Vagina (tissue), 2 donors: ENCODE measurements at places on chromosomes 7 and 10. TPM values are rescaled to one million over a fixed set of nuclear protein-coding genes. Genes with fewer than 3 reads are reported as not detected.
A peak's percentile ranks its signal among the peaks of the same experiment; 100 is the strongest.

DNA sequence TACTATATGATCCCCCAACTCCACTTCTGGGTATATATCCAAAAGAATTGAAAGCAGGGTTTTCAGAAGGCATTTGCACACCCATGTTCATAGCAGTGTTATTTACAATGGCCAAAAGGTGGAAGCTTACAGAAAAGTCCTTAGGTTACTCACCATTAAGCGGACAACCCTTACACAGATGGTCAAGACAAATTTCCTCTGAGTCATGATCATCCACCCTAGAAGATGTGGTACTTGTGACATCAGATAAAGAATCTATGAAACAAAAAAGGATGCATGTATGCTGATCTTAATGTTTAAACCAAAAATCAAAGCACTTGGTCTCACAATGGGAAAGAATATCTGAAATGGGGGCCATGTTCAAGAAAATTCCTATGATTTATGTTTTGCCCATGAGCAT is 31.1 kb downstream of the ZC3HAV1 start:
- peaks cover 2% of the 10 kb centered on the region for H3K36me3 ChIP-seq
- peaks cover 14% of the 10 kb centered on the region for H3K4me1 ChIP-seq
- no peak for DNase-seq
- no peaks in the 10 kb centered on the region for H3K27me3 ChIP-seq

DNA sequence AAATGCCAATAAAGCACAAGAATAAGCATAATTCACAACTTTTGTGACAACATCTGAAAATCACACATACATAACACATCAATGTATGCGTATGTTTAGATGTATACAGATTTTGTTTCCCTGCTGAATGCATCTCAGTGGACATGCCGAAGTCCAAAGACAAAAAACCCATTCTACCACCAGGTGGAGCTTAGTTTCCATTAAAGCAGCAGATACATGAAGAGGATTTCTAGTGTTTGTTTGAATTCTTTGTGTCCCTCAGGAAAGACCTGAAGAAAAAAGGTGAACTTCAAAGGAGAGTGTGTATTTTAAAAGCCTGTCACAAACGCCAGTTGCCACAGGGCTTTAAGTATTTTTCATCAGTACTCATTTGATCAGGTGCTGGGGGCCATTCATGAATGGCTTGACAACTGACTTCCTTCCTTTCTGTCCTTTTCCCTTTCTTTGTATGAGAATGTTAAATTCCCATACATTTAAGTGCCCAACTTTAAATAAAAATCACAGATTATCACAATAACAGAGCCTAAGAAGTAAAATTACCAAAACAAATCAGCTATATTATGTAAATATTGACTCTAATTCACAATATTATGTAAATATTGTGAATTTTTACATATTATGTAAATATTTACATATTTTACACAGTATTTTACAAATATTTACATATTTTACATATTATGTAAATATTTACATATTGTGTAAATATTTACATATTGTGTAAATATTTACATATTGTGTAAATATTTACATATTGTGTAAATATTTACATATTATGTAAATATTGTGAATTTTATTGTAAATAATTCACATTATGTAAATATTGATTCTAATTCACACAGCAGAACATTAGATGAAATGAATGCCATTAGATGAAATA is 343.0 kb downstream of the CRPPA start:
- no peak overlapping the region for H3K27ac ChIP-seq
- no peak overlapping the region for H3K4me3 ChIP-seq
- DNase-seq: no peak
- H3K27me3 ChIP-seq: no peaks in the 10 kb centered on the region

DNA sequence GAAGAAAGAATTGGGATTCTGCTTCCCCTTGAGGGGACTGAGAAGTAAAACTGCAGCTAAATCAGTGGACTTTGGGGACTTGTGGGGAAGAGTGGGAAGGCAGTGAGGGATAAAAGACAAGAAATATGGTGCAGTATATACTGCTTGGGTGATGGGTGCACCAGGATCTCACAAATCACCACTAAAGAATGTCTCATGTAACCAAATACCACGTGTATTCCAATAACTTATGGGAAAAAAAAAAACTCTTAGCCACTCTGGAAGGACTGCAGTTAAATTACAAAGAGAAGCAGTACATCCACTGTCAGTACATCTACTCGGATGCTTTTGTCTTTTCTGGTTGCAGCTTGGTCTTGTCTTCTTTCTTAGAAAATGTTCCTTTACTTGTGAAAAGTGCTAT is 27.4 kb upstream of the GOT1 start:
- no peak for DNase-seq
- no peak overlapping the region for H3K27ac ChIP-seq
- no peaks in the 10 kb centered on the region for H3K27me3 ChIP-seq
- no peak overlapping the region for H3K4me3 ChIP-seq
- no peaks in the 10 kb centered on the region for H3K4me1 ChIP-seq

DNA sequence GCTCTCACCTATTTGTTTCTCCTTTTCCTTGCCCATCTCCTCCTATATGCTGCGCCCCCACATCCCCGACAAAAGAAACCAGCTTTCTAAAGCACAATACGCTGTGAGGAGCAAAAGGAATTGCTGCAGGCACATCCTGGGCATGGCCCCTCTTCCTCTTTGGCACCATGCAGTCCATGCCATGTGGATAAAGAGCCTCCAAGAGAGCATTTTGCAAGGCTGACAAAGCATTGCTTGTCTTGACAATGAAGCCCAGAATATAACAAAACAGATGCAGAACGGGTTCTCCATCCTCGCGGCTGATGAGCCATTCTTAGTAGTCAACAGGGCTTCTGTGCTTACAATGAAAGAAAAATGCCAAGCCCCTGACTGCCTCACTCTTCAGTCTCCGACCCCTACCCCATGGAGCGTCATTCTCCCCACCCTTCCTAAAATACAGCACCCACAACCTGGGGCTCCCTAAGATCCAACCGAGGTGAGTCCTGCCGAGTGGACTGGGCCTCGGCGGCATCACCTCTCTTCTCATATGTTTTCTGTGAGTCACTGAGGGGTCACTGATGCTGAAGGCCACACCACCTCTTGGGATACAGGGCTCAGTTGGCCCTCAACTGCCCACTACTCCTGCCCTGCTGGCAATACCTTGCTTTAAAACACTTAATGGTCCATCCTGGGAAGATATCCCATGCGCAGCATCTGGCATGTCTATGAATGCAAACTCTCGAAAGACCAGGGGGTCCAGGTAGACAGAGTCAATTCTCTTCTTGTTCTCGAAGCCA is 47.5 kb downstream of the GSDME start:
- H3K27ac ChIP-seq: no peak overlapping the region
- no peaks in the 10 kb centered on the region for H3K27me3 ChIP-seq
- H3K36me3 ChIP-seq: no peaks in the 10 kb centered on the region
- peak; percentile 82 for DNase-seq

DNA sequence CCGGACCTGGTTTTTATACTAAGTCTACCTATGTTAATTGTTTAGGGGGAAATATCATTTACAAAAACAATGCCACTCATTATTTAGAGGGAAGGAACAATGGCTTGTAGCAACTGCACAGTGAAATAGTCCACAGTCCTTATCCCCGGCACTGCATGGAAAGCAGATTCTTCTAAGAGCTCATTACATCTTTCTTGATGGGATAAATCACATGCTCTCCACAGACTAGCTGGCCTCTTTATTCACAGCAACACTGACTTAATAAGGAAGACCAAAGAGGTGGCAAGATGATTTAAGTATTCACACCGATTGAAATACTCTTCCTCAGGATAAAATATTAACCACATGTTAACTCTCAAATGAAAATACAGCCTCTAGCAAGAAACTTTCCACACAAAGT is 349.4 kb downstream of the PARD3 start:
- no peak overlapping the region for H3K27ac ChIP-seq
- no peak overlapping the region for H3K4me3 ChIP-seq

DNA sequence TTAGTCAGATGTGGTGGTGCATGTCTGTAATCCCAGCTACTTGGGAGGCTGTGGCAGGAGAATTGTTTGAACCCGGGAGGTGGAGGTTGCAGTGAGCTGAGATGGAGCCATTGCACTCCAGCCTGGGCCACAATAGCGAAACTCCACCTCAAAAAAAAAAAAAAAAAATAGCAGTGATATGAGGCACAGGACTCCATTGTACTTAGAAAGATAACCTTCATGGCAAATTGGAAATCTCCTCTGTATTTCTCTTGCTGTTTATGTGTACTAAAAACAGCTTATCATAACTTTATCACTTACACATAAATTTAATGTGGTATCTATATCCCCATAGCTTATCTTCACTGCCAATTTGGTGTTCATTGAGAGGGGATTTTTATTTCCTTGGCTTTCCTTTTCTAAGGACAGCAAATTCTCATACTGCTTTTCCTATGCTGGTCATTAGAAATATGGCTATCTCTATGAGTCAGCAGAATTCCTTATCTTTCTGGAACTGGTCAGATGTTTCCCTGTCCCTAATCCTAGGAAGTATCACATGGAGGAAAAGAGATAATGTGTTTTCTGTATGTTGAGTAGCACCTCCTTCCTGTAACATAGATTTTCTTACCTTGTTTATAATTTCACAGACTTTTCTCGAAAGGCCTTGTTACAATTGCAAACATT is 40.6 kb upstream of the ZEB1 start:
- no peak overlapping the region for H3K4me3 ChIP-seq
- no peaks in the 10 kb centered on the region for H3K36me3 ChIP-seq
- H3K4me1 ChIP-seq: no peaks in the 10 kb centered on the region
- no peak overlapping the region for H3K27ac ChIP-seq
- DNase-seq: no peak
- no peaks in the 10 kb centered on the region for H3K27me3 ChIP-seq

GRCh38 chr7:101017064-101017777 is 2.7 kb upstream of the MUC17 start:
- H3K4me3 ChIP-seq: peak overlapping the region; percentile 54
- H3K4me1 ChIP-seq: peaks cover 23% of the 10 kb centered on the region
- DNase-seq: no peak
- no peaks in the 10 kb centered on the region for H3K36me3 ChIP-seq
- H3K27me3 ChIP-seq: no peaks in the 10 kb centered on the region

Gene GPR146
- 36.1 TPM for total RNA-seq

Gene CDNF
- 7.4 TPM for total RNA-seq

Gene ITIH5
- total RNA-seq: 20.4 TPM
